ENCODE measurements at places on chromosomes 1 and 21. TPM values are rescaled to one million over a fixed set of nuclear protein-coding genes. Genes with fewer than 3 reads are reported as not detected.

Gene ZFP69B
- 4.9 TPM for polyA plus RNA-seq

Gene KRTAP22-1
- not detected for polyA plus RNA-seq

Gene GJB3
- polyA plus RNA-seq: not detected

Gene TFF2
- 1.6 TPM for polyA plus RNA-seq

Gene KCNJ15
- not detected for polyA plus RNA-seq

Gene CYP2J2
- 5.9 TPM for polyA plus RNA-seq

Gene DIO1
- 16.3 TPM for polyA plus RNA-seq

Gene MYBPH
- polyA plus RNA-seq: not detected

Gene PTGER3
- not detected for polyA plus RNA-seq

Gene GDAP2
- 11.4 TPM for polyA plus RNA-seq

DNA sequence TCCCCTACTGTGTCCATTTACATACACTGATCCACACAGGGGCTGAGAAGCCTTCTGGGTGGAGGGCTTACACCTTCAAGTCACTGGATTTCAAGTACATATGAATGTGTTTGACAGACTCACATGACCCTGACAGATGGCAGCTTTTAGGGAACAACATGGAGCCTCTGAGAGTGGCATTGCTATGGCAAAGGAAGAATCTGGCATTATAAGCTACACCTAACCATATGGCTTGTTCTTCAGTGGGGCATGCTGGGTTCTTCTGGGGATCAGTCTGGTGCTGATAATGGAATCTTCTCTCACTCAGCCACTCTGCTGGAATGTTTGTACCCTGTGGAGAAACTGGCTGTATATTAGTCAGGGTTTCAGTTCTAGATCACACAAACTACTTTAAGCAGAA lies 68.5 kb upstream of the PDE4B start:
- DNase-seq: no peak

GRCh38 chr21:34887725-34888568 lies 161.2 kb downstream of the RUNX1 start:
- peak; percentile 63 for DNase-seq

DNA sequence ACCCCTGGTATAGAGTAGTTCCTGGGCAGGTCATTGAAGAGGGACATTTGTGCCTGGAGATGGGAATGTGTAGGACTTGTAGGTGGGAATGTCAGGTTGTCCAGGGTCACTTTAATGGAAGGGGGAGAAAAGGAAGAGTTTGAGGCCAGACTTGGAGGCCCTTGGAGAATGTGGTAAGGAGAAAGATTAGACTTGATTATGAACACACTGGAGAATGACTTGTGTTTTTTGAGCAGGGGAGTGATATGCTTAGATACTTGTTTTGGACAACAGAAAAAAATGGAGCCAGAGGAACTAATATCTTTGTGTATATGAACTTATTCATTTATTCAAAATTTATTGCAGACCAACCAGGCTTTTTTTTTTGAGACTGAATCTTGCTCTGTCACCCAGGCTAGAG lies 17.9 kb downstream of the ELAPOR1 start:
- no peak for DNase-seq

DNA sequence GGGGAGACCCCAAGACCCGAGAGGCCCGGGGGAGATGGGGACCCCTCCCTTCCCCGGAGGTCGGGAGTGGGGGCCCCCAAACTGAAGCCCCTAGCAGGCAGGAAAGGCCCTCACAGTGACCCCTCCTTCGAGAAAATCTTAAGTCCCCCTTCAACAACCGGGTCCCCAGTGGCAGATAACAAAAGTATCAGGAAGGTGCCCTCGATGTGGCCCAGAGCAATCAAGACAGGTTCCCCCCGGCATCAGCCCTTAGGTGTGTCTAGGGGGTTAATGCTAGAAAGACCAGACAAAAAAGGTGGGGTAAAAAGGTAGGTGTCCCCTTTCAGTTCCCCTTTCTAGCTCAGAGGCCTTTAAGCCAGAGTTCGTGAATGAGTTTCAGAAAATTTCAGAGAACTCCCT lies 282 bp upstream of the ECE1 start:
- no peak for DNase-seq

- DNase-seq: no peak
Measured at GRCh38 chr1:64940025-64940424, 26.3 kb downstream of the JAK1 start.

- DNase-seq: no peak
Measured at GRCh38 chr1:152679459-152679858, 4.4 kb downstream of the LCE2C start.

DNA sequence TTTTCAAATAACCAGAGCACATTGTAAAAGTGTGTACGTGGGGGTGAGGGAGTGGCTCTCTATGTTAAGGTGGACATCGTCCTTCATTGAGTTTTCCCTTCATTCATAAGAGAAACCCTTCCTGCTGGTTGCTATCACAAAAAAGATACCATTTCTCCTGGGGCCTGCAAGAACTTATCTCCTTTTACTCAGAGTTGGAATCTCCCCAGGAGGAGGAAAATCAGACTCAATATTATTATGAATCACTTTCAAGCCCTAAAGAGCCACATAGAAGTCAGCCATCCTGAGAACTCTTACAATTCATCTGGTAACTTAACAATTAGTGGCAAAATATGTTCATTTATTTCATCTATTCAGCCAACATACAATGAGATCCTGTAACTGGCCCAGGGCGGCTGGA lies 27.1 kb upstream of the TGFBR3 start:
- no peak for DNase-seq

GRCh38 chr21:32918478-32919120 lies 107.1 kb upstream of the OLIG2 start:
- no peak for DNase-seq

GRCh38 chr1:234666761-234667160 lies 56.8 kb upstream of the IRF2BP2 start:
- DNase-seq: no peak

GRCh38 chr1:166297993-166298392 lies 131.2 kb upstream of the FAM78B start:
- DNase-seq: no peak

GRCh38 chr21:42794551-42794950 lies 84.8 kb downstream of the WDR4 start:
- no peak for DNase-seq

DNA sequence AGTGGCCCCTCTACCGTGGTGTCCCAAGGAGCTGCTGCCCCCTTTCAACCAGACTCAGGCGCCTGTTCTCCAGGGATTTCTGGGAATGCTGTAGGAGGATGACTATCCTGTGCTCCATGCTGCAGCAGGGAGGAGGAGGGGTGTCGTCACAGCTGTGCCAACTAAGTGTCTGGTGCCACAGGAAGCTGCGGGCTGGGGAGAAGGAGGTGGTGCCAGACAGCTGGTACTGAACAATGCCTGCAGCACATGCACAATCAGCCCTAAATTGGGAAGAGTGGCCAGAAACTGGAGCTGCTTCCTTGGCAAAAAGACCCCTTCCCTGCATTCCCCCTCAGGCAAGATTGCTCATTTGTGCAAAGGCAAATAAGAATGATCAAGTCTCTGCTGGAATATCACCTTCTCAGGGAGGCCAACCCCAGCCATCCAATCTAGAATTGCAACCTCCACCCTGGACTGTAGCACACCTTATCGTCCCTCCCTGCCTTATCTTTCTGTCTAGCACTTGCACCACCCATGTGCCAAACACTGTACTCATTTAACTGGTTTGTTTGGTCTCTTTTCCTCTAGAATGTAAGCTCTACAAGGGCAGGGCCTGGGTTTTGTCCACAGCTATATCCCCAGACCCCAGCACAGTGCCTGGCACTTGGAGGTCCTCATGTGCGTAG lies 33.3 kb downstream of the LAMB3 start:
- DNase-seq: no peak

GRCh38 chr1:20154301-20154831 lies 15.2 kb downstream of the PLA2G2F start:
- DNase-seq: no peak

GRCh38 chr1:3304246-3304645 lies 150.2 kb upstream of the ARHGEF16 start:
- DNase-seq: no peak

DNA sequence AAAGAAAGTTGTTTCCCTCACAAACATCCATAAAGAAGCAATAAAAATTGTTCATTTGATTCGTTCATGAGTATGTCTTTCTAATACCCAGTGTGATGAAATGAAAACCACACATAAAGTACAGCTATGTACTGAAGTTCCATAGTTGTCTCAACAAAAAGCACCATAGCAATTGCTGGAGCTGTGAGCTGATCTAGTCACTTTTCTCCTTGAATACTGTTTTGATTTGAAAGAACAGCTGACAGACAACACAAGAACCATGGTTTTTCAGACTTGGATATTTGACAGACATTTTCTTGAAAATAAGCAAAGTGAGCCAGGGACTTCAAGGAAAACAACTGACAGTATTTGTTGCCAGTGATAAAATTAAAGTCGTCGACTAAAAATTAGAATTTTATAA lies 237.1 kb upstream of the PLD5 start:
- no peak for DNase-seq

DNA sequence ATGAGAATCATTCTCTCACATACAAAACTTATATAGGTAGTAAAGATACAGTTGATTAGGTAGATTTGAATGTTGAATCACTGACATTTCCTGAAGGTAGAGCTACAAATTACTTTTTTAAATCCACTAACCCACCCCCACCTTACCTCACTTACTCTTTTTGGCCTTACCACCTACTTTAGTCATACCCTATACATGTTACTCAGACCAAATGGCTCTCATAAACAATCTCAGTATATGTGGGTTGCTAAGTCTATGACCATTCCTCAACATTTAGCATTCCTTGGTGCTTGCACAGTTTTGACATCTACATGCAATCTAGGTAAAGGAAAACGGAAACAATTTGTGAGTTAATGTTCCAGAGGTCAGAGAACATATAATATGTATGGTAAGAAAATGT lies 26.3 kb downstream of the SYDE2 start:
- no peak for DNase-seq

GRCh38 chr1:160104486-160104885 lies 6.1 kb upstream of the IGSF8 start:
- no peak for DNase-seq

- peak; percentile 12 for DNase-seq
Measured at GRCh38 chr1:64006276-64007051, 197.0 kb upstream of the UBE2U start.

DNA sequence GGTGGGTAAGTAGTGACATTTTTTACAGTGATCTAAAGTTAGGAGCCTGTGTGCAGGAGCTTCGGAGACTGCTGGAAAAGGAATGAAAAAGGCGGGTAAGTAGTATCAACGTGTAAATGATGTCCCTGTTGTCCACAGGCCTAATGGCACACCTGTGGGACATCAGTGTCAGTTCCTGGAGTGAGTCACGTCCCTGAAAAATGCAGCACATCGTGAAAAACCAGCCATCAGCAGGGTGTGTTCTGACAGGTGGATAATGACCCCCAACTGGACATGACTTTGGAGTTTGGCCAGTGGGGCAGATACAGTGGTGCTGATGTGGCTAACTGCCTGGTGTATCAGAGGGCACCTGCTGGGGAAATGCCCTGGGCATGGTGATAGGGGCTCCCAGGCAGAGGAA lies 12.0 kb upstream of the PRDM15 start:
- DNase-seq: no peak
